ENCODE measurements at places on chromosomes 2 and 18.

DNA sequence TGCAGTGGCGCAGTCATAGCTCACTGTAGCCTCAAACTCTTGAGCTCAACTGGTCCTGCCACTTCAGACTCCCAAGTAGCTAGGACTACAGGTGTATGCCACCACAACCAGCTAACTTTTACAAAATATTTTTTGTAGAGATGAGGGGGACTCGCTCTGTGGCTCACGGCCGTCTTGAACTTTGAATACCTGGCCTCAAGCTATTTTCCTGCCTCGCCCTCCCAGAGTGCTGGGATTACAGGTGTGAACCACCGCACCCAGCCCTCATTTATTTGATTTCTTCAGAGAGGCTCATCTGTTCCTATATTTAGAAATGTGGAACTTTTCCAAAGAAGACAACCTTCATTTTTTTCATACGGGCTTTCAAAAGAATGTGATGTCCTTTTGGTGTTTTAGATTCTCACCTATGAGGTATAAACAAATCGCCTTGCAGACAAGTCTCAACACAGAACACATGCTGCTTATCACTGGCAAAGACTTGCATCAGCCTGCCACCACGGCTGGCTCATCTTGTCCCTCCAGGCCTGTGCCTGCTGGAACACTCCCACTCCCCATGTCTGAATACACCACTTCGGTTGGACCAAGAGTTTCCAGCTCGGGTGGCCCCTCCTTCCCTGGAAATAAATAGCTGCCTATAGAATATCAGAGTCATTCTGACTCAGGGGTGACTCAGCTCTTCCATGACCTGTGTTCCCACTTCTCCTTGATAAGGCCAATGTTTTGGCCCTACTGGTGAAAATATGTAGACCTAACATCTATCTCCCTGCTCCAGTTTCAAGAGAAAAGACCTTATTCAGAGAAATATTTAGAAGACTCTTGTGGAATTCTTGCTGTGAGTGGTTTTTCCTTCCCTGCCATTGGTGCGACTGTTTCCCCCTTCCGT lies 202.6 kb downstream of the TGIF1 start:
- DNase-seq: peak; percentile 85

DNA sequence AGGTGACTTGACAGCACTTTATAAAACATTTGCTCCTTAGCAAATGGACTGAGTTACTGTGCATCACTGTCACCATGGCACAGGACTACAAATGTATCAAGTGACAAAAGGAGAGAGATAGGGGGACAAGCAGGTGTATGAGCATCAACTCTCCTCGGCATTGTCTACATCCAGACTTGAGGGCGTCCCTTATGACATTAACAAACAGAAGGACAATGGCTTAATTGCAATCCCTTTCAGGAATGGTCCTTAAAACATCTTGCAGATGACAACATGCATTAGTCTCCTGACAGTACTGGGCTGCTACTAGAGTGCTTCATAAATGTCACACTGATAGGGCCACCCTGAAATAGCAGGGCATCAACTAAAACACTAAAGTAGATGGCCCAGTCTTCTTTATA lies 198.8 kb downstream of the PDE1A start:
- no peak for DNase-seq

DNA sequence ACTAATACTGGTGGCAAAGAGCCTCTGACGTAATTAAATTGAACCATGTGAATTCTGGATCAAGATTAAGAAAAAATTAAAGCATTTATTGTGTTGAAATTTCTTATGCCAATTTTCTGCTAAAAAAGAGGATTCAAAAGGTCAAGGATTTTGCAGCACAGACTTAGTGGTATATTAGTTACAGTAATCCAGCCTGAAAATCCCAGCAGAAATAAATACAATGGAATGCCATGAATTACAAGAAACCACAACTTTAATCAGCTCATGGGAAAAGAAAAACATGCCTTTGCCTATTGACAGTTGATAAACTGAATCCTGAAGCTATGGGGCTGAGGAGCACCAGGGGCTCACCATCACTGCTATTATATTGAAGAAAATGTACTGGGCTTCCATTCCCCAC lies 114.8 kb upstream of the SATB2 start:
- no peak for DNase-seq

DNA sequence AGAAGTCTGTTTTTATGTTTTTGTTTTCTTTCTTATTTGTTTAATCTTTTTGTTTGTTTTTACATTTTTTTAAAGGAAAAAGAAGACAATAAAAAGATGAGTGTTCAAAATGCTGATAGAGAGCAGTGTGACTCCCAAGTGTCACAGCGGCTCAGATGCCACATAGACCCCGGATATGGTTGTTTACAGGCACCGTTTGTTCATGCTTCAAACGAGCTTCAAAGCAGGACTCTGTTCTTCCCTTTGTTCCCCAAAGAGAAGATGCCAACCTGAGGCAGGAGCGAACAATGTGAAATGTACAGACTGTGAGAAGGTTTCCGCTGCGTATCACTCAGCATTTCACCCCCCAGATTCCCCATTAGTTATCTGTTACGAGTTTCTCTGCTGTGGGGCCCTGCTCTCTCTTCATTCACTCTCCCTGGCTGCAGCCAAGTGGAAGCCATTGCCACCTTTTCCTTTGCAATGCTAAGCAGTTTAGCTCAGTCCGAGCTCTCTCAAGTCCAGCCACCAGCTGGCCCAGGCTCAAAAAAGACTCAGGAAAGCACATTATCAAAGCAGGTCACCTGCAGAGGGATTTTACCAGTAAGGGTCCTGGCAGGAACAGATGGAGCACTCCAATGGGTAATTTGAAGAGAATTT lies 36.4 kb upstream of the PHLPP1 start:
- DNase-seq: no peak

DNA sequence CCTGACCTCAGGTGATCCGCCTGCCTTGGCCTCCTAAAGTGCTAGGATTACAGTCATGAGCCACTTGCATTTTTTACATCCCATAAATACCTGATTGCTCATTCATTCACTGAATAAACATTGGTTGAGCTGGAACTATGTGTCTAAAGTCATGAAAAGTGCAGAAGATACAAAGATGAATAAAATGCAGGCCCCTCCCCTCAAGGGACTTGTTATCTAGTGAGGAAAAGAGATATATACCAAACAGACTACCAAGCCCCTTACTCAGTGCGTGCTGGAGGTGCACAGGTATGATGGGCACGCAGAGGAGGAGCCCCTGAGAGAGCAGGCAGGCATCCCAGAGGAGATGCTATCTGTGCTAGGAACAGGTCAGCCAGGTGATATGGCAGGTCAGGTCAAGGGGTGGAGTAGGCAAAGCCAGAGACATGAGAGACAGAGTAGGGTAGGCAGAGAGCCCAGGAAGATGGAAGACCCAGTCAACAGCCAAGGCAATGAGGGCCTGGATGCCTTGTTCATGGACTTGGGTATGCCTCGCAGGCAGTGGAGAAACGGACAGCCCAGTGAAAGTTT lies 7.7 kb downstream of the FHL2 start:
- DNase-seq: no peak

DNA sequence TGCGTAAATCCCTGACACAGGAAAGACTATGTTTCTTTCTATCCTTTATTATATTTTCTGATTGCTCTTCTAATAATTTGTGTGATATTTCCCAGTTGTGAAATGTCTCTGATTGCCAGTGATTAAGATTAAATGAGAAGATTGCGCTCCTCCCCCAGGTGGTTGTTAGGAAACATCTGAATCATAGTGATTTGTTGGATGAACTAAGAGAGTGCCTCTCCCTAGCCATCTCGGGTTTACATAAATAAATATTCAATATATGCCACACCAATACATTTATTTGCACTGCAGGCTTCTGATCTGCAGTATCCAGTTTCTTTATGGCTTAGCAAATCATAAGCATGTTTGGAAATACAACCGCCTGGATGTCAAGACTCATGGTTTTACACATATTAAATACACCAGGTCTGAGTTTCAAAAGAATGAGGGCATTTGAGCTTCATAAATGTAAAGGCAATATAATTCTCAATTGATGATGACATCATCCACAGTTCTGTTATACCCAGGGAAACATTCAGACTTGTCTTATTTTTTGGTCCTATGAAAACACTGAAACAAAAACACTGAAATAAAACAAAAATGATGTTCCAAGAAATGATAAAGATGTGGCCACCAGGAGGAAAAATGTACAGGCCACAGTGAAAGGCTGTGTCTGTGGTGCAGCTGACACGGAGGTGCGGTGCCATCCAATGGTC lies 826.7 kb upstream of the ACVR2A start:
- no peak for DNase-seq

GRCh38 chr18:59232309-59233016 lies 12.5 kb downstream of the GRP start:
- DNase-seq: no peak

GRCh38 chr2:197869501-197870111 lies 65.2 kb downstream of the PLCL1 start:
- no peak for DNase-seq

DNA sequence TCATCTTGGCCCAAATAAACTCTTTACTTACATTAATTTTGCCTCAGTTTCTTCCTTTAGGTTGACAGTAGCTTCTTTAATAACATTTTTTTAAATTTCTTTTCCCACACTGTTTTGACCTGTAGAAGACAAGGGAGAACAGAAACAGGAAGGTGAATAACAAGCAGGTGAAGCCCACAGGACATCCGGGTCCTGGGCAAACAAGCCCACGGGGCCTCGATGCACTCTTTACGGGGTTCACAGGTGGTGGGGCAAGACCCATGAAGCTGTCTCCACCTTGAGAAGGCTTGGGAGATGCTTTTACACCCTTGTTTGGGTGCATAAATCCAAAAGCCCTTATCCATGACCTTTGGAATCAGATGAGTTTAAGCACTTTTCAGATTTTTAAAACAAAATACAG lies 301.0 kb upstream of the MGAT5 start:
- no peak for DNase-seq

DNA sequence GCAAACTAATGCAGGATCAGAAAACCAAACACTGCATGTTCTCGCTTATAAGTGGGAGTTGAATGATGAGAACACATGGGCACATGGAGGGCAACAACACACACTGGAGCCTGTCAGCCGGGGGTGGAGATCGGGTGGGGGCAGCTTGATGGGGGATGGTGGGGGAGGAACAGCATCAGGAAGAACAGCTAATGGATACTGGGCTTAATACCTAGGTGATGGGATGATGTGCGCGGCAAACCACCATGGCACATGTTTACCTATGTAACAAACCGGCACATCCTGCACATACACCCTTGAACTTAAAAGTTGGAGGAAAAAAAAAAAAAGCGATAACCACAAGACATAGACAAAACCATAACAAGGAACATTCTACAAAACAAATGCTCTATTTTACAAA lies 10.4 kb downstream of the CHMP3 start:
- DNase-seq: no peak

DNA sequence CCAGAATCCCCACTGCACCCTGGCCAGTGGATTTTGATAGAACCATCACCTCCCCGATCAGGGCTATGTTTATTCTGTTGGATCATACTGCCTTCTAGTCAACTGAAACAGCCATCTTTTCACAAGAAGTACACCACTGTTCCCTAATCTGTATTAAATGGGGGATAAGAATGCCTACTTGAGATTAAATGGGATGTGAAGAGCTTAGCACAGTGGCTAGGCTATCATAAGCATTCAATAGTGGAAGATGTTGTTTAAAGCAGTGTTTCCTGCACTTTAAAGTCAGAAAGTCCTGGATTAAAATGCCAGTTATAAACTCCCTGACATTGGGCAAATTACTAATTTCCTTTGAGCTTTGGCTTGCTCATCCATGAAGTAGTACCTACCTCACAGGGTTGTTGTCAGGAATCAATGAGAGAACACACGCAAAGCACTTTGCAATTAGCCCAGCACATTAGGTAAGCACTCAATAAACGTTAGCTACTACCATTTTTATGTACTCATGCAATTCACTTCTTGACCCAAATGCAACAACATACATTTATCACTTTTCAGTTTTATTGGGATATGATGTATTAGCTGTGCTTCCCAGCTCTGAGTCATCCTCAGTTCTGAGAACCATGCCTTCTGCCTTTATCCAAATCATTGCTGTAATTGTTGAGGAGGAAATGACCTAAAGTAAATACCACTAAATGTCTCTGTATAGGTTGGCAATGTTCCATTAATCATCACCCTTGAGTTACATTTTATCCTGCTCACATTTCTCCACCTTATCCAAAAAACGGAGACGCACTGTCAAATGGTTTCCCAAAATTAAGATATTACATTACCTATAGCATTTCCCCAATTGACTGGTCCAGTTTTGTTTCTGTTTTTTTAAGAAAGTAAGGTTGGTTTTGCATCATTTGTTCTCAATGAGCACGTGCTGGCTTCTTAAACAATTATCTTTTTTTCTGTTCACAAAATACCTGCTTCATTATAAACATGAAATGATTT lies 2.1 kb downstream of the TMEM247 start:
- no peak for DNase-seq

DNA sequence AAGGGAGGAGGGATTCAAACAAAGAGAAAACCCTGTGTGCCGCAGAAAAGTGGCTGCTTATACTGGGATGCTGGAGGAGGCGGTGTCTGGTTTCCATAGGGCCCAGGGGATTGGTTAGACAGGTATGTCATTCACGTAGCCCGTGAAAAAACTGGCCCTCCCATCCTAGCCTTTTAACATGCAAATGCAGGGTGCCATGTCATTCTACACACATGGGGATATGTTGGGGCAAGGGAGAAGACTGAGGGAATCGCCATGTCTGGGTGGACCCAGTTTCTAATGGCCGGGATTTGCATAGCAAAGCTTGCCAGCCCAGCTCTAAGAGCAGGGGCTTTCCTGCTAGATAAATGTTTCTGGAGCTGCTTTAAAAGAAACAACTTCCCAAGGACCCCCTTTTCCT lies 8.2 kb upstream of the RNU2-63P start:
- DNase-seq: no peak

GRCh38 chr18:683531-683930 lies 26.1 kb downstream of the TYMS start:
- DNase-seq: no peak

- DNase-seq: no peak
These were observed 118.6 kb downstream of the INHBB start for GRCh38 chr2:120464448-120464931.

DNA sequence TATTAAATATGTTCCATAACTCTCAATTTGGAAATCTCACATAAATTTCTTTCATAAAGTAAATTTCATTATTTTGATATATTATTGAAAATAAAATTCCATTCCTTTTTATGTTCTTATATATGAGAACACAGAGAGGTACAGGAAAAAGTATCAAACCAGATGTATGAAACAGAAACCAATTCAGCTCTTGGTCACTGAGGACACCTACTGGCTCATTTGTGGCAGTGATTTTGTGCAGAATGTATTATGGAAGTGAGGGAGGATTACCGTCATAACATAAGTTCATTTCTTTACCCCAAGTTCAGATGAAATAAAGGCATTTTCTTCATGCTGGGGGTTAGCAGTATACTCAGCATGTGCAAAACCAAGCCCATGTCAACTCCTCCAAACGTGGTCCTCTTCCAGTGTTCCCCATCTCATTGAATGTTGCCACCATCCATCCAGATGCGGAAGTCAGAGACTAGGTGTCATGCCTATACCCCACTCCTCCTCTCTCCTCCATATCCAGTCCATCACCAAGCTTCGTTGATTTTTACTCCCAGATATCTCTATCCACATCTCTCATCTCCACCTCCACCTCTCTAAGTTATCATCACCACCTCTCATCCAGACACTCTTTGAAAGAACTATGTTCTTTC lies 41.7 kb upstream of the MALL start:
- peak; percentile 76 for DNase-seq

Data from SW 1271 (cell line).